ENCODE measurements at places on chromosomes 4 and X.

DNA sequence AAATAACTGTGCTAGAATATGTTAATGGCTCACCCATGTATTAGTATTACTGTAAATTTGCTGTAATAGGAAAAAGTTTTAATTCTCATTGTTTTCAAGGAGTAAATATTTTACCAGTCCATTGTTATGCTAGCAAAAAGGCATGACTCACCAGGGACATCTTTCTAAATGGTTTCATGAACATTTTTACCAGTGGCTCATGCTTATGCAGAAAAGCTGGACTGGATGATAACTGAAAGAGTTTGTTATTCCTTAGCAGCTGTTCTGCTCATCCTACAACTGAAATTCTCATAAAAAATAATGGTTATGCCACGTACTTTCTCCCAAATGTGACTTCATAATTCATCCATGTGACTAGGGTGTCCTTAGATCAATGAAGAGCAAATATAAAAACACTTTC is 111.9 kb upstream of the PCDH18 start:
- DNase-seq, result no peak

DNA sequence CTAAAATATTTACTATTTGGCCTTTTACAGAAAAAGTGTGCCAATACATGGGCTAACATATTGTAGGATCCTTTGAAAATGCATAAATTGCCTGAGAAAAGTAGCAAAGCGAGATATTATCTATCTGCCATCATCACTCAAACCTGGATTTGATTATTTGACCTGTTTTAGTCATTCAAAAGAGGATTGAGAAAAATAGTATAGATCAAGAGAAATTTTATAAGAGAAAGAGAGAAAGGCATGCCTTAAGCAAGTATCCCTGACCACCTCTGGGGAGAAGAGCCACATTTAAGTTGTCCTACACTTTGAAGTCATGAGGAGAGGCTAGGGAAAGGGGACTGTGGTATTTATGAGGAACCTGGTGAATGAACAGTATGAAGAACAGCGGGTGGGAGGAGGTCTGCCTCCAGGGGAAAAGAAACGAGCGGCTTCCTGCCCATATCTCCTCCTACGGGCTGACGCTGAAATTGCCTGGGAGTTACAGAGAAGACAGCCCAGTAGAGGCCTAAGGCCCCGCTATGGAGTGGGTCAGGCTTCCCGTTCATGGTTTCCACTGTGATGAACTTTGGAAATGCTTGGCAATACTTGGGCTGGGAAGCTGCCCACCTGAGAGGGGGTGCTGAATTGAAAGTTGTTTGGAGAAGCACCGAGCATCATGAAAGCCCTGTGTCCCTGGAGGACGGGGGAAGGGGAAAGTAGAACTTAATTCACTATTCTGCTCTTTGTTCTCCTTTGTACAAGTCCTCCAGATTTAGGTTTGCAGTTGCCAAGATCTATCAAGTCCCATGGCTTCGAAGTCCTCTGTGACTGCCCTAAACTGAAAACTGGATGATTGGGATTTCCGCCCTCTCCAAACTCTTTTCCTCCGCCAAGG is 106.9 kb upstream of the ACSL4 start:
- no peak for DNase-seq

DNA sequence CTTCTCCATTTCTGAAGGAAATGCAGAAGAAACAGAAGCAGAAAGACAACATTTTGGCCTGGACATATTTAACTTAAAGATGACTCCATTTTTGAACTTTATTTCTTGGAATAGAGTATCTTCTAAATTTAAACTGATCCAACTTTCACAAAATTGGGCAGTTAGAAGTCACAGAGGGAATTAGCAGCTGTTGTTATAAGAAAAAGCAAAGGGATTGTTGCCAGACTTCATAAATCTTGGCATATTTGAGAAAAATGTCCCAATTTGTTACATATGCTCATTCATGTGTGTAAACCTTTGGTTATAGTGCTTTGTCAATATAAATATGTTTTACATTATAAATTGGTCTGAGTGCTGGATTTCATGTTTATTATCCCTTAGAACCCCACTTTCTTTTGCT is 3.4 kb downstream of the GLUD2 start:
- DNase-seq, result no peak

DNA sequence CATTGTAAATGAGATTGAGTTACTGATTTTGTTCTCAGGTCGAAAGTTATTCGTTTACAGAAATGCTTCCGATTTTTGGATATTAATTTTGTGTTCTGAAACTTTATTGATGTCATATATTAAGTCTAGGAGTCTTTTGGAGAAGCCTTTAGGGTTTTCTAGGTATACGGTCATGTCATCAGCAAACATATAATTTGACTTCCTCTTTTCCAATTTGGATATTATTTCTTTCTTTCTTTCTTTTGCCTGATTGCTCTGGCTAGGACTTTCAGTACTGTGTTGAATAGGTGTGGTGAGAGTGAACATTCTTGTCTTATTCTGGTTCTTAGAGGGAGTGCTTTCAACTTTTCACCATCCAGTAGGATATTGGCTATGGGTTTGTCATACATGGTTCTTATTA is 35.4 kb upstream of the PDLIM5 start:
- DNase-seq, result no peak

DNA sequence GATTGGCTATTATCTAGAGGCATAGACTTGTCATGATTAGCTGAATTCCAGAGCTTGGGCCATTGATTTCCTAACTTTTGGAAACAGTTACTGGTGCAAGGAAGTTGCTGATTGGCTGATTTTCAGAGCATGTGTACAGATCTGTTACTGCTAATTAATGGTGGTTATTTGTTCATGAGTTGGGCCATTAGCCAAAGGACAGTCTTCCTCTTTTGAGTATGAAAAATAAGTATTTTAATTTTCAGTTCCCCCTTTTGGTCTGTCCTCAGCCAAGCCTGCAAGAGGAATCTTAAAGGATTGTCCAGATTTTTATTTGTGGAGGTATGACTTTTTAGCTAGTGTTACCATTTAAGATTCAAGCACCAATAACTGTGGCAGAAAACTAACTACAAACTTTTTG is 7.0 kb upstream of the DSPP start:
- DNase-seq, result no peak

DNA sequence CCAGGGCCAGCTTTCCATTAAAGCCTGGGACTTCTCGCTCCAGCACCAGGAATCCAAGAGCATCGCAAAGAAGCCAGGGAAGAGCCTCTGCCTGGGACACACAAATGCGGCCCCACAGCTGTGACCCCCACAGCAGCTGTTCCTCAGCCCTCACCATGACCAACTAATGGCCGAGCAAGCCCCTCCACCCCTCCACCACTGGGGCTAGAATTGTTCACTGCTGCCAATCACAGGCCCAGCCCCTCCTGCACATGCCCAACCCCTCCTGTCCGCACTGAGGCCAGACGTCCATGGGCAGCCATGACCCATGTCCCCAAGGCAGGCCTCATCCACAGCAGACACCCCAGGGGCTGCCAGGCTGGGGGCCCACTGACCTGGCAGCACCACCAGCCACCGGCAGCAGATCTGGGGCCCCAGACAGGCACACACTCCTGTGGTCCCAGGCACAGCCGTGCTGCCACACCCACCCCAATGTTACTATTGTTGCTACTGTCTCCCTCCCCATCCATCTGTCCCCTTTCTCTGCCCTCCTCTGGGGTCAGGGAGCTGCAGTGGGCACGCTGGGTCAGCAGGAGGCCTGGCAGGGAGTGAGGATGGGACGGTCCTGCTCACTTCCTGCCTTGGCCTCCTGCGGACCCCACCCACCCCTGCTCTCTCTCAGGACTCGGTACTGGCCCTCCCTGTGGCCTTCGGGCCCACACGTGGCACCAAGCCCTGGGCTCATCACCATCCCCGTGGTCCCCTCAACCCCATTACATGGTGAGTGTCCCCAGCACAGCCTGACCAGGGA is 56.0 kb downstream of the ZFYVE28 start:
- no peak for DNase-seq

DNA sequence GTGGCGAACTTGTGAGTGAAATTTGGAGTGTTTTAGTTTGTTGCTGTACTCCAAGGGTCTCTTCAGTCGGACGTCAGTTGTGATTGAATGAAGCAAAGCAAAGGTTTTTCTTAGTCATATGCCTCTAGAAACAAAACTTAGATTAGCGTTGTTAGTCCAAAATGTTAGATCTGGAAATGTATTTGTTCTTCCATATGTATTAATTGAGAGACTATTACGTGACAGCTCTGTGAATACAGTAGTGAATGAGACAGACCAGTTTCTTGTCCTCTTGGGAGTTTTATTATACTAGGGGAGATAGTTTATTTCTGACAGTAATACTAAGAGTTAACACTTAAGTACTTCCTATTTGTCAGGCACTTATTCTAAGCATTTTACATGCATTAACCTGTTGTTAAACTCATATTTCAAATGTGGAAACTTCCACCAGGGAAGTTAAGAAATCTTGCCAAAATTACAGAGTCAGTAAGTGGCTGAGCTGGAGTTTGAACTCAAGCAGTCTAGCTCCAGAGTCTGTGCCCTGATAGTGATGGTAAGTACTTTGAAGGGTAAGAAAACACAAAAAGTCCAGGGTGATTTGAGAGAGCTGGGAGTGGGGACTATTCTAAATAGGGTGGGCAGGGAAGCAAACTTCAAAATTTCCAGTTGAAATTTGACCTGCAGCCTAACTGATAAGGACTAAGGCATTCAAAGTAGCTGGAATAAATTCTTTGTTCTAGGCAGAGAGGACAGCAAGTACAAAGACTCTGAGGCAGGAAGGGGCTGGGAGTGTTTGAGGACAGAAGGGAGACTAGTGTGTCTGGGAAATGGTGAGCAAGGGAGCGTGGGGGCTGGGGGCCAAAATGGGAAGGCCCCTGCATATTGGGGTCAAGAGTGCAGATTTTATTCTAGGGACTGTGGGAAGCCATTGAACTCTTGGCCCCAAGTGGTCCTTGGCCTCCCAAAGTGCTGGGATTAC is 17.0 kb downstream of the ADD1 start:
- DNase-seq, result no peak

- no peak for DNase-seq
Measured at GRCh38 chr4:52251864-52252263, 200.8 kb downstream of the SPATA18 start.

DNA sequence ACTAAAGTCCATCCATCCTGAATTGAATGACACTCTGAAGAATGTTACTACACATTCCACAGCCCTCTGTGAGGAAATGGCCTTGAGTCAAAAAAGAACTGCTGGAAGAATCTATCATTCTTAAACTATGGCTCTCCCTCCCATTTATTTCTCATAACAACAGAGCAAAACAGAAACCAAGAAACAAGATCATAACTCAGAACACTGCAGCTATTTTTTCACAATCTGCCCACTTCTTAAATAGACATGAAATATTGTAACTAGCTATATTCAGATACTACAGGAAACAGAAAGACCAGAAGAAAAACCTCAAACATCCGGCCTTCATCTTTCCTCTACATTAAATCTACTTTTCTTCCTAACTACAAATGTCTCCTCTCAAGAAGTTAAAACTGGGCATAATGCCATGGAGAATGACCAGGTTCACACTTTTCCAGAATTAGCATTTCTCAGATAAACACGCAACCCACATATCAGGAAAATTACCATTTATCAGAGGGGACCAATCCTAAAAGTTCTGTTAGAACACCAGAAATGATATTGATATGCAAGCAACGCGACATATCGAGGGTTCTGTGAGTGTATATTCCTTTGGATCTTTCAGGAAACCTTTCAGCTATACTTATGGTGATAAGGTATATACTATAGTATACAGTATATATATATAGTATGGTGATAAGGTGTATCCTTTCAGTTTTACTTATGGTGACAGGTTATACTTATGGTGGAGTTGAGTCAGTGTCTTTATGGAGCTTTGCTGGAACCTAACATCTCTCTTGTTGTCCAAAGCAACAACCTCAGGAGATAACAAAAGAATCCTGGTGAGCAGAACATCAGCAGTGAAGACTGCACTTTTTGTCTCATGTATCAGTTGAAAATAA is 60.4 kb upstream of the IRF2 start:
- DNase-seq, result no peak

DNA sequence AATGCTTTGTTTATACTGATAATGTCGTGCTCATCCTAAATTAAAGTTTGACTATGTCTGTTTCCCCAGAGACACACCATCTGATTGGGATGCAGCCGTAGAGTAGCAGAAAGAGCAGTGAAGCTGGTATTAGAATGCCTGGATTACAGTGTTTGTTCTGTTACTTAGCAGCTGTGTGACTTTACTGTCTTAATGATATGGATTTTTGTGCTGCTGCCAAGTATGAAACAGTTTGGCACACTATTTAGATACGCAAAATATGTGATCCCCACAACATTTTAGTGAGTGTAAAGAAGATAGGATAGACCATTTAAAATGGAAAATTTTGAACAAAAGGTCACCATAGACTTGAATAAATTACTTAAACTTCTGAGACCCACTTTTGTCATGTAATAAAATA is 1.2 kb upstream of the CHIC1 start:
- no peak for DNase-seq

- no peak for DNase-seq
Measured at GRCh38 chrX:151725338-151725614, 9.3 kb upstream of the CNGA2 start.

DNA sequence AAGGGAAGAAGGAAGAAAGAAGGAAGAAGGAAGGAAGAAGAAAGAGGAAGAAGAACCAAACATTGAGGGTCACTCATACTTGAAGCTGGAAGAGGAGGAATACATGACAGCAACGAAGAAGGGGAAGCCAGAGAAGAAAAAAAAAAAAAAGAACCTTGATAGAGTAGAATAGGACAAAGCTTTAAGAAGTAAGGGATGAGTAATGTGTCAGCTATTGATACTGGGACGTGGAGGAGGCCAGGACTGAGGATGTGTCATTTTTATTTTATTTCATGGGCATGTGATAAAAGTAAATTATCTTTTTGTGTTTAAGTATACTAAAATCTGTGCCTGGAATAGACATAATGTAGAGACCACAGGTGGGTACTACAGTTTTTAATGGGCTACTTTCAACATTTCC is 6.4 kb downstream of the EDA2R start:
- no peak for DNase-seq

GRCh38 chrX:67781132-67781531 is 237.3 kb downstream of the AR start:
- DNase-seq, result no peak

DNA sequence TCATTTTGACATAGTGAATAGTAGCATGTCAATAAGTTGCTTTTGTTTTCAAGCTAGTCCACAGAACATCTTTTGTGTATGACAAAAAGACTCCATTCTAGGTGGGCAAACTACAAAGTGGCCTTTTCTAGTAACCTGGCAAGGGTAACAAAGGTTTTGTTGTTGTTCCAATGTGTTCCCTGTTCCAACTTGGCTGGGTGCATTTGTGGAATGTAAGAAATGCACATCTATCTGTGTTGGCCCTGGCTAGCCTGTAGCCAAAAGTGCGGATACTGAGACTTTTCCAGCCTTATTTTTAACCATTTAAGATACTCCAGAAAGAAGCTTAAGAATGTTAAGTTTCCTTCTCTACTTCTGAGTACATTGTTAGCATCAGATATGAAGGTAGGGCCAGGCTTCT is 118.7 kb upstream of the CHRDL1 start:
- DNase-seq, result no peak

- DNase-seq, result no peak
Measured at GRCh38 chr4:25925486-25926201, 11.6 kb downstream of the SMIM20 start.

DNA sequence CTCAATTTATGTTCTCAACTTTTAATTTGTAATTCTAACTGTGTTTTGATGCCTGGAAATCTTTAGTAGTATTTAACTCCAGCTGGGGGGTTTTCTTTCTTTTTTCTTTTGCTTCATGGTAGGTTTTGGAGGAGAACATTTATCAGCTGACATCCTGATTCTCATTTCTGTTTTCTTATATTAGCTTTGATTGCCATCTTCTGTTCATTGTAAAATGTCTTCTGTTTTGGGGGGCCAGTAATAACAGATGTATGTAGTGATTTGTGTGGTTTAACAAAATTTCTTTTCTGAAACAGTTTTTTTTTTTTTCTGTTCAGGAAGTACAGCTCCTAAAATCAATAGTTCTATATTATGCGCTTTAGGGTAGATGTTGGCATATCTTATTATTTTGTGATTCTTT is 182.2 kb downstream of the GABRB1 start:
- no peak for DNase-seq

All from activated CD4-positive, alpha-beta T cell treated with anti-CD3 and anti-CD28 coated beads for 1 hour (primary cell).